ENCODE measurements at places on chromosomes 1 and 21. TPM values are rescaled to one million over a fixed set of nuclear protein-coding genes. Genes with fewer than 3 reads are reported as not detected.

The CFAP74 gene
- total RNA-seq: under 0.01 TPM

The MAP7D1 gene
- total RNA-seq: 142 TPM

The KAZN gene
- 0.31 TPM for total RNA-seq

The CD1C gene
- total RNA-seq: 12.8 TPM

The UBIAD1 gene
- total RNA-seq: 11.1 TPM

The HCRTR1 gene
- total RNA-seq: not detected

The OR2M3 gene
- not detected for total RNA-seq

The PLA2G5 gene
- not detected for total RNA-seq

The ADGRL2 gene
- not detected for total RNA-seq

The SAMD11 gene
- total RNA-seq: not detected

The OR2G2 gene
- total RNA-seq: not detected

The GSTM5 gene
- total RNA-seq: not detected

The EXTL1 gene
- total RNA-seq: under 0.01 TPM

The ATP5PF gene
- total RNA-seq: 21.9 TPM

The SPRR2F gene
- total RNA-seq: not detected

The BSND gene
- total RNA-seq: not detected

Data from mononuclear cell (primary cell).